Fibroblast of the aortic adventitia (primary cell): ENCODE measurements at places on chromosomes 2 and 18.
A peak's percentile ranks its signal among the peaks of the same experiment; 100 is the strongest.

DNA sequence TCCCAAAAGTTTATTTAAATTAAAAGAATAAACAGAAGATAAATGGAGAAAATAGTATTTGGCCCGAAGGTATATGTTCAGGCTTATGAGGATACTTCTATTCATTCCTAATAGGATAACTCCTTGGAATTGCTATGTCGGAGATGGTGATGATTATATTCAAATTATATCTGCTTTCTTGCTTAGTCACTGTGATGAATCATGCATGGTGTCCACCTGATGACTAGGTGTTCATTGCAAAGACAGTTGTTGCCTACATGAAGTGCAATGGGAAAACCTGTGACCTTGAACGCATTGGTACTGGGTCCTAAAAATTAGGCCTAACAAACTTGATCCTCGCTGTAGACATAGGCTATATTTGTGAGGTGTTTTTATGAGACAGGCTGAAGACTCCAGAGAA, 617.3 kb upstream of the ZEB2 start:
- no peak for DNase-seq

GRCh38 chr2:120818441-120818920, 82.8 kb downstream of the GLI2 start:
- peak; percentile 91 for DNase-seq

- no peak for DNase-seq
Measured at GRCh38 chr2:126811101-126811500, 87.6 kb upstream of the TEX51 start.

- no peak for DNase-seq
Measured at GRCh38 chr2:83850071-83850725, 608.9 kb downstream of the SUCLG1 start.

GRCh38 chr18:26722565-26722931, 143.0 kb downstream of the AQP4 start:
- DNase-seq, result no peak

- no peak for DNase-seq
Measured at GRCh38 chr2:39300044-39300978, 56.5 kb upstream of the CDKL4 start.

DNA sequence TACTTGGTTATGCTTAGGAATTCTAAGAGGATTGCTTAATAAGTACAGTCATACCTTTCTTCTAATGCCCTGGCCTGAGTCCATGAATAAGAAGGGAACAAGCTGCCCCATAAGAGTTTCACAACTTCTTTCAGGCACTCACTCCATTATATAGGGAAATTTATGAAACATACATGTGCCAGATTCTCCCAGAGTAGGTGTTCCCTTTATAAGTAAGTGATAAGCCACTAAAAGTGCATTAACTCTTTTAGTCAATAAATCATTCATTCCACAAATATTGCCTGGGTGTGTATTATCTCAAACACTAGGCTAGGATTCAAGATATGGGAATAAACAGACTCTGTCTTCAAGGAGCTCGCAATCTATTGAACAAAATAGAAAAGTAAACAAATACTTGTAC, 84.5 kb upstream of the RBBP8 start:
- DNase-seq, result peak; percentile 95

GRCh38 chr2:210681491-210681890, 125.1 kb downstream of the CPS1 start:
- DNase-seq, result no peak

- no peak for DNase-seq
Measured at GRCh38 chr2:104404526-104404925, 449.4 kb upstream of the POU3F3 start.

DNA sequence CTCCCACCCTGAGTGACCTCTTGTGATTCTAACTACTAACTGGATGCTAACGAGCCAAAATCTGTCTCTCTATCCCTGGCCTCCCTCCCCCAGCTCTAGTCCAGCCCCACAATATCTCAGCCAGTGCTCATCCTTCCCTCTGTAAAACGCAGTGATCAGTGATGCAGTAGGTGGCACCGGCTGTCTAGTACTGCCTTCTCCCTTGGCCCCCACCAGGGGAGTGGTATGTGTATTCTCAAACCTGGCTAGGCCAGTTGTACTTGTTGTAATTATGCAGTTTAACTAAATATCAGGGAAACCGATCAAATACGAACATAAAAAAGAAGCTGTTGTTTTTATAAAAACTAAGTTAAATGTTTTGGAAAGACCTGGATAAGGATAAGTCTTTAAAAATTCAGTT, 113.2 kb upstream of the ALPP start:
- DNase-seq, result no peak

DNA sequence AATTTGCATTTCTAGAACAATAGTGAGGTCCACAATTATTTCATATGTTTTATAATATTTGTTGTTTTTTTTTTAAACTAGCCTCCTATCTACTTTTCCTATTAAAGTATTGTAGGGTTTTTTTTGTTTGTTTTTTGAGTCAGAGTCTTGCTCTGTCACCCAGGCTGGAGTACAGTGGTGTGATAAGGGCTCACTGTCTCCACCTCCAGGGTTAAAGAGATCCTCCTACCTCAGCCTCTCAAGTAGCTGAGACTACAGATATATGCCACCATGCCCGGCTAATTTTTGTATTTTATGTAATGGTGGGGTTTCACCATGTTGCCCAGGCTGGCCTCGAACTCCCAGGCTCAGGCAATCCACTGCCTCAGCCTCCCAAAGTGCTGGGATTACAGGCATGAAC, 122.5 kb downstream of the SLC39A10 start:
- DNase-seq, result no peak

GRCh38 chr2:161873707-161874106, 200.3 kb downstream of the DPP4 start:
- no peak for DNase-seq

- no peak for DNase-seq
Measured at GRCh38 chr2:120642646-120643045, 93.0 kb upstream of the GLI2 start.

DNA sequence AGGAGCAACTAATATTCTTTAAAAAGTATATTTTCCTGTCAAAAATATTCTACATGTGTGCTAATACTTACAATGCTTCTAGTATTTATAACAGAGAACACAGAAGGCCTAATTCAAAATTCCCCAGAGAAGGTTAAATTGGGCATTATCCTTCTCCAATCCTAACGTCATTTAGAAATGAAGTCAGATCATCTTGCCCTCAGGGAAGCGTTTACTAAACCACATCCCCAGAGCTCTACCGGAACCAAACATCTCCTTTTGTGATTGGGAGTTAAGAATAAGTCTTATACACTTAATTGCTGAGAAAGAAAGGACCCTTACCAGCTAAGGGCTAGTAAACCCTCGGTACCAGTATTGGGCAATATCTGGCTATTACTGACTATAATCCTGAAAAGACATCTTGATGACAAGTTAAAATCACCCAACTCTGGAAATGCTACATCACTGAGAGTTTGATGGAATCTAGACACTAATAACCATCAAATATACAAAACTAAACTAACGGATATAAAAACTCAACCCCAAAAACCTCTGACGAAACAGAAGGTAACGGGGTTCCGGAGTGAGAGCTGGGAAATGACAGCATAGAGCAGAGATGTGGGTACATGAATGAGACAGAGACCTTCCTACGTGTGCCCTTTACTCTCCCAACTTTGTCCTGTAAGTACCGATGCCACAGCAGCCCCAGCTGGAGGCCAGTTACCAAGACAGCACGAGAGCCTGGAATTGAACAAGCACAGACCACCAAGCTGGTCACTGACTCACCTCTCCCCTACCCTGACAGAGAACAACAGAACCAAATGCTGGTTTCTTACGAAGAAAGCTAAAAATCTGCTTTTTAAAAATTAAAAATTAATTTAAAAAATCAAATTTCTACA, 35.0 kb downstream of the WDSUB1 start:
- no peak for DNase-seq

DNA sequence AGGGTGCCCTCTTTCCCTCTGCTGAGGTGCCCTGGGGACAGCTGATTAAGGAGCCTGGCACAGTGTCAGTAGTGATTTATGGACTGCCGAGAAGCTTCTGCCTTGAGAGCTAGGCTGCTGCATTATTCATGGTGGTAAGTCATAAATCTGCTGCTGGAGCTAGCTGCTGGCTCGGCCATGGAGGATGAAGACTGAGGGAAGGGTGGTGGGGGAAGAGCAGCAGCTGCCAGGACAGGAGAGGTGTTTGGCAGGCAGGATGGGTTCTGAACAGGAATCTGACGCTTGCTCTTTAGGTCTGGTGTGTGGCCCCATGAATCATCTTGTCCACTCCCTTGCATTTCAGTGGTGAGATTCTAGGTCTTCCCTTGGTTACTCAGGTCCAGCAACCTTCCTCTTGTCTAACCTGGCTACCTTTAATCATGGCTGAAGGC, 296.3 kb downstream of the DYSF start:
- DNase-seq, result peak; percentile 22

- DNase-seq, result peak; percentile 17
Measured at GRCh38 chr2:179020156-179020750, 29.7 kb downstream of the CCDC141 start.

DNA sequence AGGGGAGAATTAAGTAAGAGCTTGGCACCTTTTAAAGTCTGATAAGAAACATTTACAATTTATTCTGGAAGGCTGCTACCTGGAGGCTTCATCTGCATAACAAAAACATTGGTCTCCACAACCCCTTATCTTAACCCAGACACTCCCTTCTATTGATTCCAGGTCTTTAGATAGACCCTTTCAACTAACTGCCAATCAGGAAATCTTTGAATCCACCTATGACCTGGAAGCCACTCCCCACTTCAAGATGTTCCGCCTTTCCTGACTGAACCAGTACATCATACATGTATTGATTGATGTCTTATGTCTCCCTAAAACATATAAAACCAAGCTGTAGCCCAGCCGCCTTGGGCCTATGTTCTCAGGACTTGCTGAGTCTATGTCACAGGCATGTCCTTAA, 289.4 kb downstream of the AGPS start:
- no peak for DNase-seq

GRCh38 chr2:181326661-181327060, 130.5 kb upstream of the ITGA4 start:
- no peak for DNase-seq

GRCh38 chr18:13538630-13539029, 187.7 kb downstream of the FAM210A start:
- DNase-seq, result no peak

DNA sequence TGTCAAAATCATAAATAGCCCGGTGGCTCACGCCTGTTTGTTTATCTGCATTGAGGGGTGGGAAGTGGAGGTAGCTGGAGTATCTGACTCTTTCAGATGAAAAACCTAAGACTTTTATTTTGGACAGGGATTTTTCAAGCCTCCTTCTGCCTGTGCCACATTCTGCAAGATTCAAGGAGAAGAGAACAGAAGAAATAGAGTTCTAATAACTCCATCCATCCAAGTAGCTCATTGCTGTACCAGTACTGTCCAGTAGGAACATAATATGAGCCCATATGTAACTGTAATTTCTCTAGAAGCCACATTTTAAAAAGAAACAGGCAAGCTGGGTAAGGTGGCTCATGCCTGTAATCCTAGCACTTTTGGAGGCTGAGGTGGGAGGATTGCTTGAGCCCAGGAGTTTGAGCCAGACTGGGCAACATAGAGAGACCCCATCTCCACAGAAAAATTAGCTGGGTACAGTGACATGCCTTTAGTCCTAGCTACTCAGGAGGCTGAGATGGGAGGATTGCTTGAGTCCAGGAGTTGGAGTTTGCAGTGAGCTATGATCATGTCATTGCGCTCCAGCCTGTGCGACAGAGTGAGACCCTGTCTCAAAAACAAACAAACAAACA, 35.4 kb upstream of the NT5DC4 start:
- no peak for DNase-seq

GRCh38 chr2:25491003-25491696, 149.4 kb upstream of the DNMT3A start:
- DNase-seq, result peak; percentile 21

DNA sequence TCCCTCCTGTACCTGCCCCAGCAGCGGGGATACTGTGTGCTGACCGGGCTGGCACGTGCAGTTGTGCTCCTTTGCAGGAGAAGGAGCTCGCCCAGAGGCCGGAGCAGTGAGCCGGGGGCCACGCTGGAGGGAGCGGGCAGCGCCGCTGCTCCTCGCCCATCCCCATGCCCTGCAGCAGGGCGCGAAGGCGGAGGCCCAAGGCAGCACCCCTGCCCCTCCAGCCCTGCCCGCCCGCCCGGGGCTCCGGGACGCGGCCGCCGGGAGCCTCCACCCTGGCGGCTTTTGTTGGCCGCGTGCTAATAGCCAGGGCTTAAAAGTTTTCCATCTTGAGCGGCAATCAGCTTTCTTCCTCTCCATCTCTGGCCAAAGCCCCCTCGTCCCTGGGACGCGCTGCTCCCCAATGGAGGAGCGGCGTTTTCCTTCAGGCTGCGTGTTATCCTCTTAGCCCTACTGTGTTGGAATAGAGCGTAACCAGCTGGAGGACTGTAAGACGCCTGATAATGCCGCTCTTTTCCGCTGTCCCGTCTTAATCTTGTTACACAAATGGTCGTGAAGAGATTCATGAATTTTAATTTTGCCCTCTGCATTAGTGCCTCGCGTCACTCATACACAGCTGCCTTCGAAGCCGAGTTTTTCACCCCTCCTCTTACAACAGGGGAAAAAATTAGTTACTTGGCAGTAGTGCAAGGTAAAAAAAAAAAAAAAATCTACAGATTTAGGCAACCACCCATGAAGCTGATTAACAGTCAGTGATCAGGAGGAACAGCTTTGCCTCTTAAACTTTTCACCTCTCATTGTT, 172.9 kb upstream of the SIX3 start:
- DNase-seq, result no peak

DNA sequence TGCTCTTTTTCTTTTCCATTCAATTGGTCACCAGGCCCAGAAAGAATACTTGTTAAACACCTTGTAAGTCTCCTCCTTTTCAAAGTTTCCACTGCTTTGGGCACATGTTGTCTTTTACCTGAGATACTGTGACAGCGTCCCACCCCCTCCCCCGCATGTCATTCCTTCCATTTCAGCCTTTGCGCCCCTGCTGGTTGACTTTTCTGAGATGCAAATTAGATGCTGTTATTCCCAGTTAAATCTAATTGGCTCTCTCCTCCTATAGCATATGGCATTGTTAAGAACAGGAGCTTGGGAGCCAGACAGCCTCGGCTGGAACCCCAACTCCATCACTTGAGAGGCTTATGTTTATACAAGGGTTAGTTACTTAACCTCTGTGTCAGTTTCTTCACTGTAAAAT, 80.3 kb upstream of the GAREM1 start:
- no peak for DNase-seq

GRCh38 chr2:3483986-3484960, 35.1 kb downstream of the ADI1 start:
- no peak for DNase-seq

DNA sequence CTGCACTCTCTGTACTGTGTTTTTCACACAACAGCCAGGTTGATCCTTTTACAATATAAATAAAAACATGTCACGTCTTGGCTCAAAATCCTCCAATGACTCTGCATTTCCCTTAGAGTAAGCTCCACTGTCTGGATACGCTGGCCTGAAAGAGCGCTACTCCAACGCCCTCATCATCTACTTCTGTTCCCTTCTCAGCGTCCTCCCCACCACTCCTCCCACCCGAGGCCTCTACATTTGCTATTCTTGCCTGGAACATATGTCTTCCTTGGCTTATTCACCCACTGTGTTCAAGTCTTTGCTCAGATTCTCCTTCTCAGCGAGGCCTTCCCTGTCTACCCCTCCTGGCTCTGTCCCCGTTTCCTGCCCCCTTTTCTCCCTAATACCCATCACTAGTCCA, 37.6 kb downstream of the EPB41L3 start:
- no peak for DNase-seq
